GM12891 (cell line): ENCODE measurements at places on chromosomes 5 and 9.

GRCh38 chr5:153798830-153799229 lies 239.9 kb downstream of the FAM114A2 start:
- DNase-seq = no peak

DNA sequence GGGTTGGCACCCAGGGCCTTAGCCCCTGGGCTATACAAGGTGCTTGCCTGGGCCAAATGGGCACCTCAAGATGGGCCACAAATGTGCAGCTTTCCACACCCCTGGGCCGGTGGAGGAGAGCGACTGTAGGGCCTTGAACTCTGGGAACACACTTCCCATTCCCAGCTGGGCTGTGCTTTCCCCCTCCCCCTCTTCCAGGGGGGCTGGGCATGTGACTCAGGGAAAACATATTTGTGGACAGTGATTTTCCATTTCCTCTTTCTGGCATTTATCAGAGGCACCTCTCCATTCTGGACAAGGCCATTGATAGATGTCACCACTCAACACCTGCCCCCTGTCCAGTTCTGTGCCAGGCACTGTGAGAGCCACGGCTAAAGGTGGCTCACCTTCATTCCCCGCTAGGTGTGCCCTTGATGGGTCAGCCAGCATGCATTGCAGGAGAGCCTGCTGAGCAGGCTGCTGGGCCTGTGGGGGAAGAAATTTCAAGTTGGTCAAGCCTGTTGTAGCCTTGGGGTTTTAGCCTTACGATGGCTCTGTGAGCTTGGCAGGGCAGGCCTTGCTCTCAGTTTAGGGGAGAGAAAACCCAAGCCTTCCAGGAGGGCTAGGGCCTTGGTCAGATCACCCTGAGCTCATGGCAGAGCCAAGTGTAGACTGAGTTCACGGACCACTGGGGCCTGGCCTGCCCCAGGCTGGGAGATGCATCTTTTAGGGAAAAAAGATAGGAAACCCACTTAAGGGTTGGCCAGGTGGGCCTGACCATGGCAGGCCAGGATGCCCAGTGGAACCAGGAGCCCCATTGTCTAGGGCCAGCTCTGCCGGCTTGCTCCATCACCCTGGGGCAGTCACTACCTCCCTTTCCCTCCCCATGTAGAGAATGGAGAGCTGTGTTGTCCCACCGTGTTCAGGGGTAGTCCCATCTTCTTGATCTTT lies 113.9 kb downstream of the DAB2IP start:
- DNase-seq = no peak

- DNase-seq = no peak
These were observed 160.8 kb downstream of the DMRT2 start for GRCh38 chr9:1210954-1211353.

DNA sequence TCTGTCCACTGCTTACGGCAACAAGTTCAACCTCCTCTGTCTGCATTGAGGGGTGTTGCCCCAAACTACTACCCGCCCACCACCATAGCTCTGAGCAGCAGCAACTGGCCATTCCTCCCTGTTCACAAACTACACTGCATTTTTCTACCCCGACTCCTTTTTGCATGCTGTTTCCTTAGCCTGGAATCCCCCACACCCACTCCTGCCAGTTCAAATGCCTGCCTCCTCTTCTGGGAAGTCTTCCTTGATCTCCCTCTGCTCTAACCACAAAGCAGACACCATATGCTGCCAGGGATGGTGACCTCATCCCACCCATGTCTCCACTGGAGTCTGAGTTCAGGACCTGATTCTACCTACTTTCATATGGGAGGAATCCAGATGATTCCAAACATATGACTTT lies 13.3 kb downstream of the ALDH1B1 start:
- no peak for DNase-seq

GRCh38 chr5:173456751-173457171 lies 128.5 kb upstream of the STC2 start:
- no peak for DNase-seq

GRCh38 chr9:114314881-114315722 lies 7.8 kb upstream of the ORM1 start:
- no peak for DNase-seq

DNA sequence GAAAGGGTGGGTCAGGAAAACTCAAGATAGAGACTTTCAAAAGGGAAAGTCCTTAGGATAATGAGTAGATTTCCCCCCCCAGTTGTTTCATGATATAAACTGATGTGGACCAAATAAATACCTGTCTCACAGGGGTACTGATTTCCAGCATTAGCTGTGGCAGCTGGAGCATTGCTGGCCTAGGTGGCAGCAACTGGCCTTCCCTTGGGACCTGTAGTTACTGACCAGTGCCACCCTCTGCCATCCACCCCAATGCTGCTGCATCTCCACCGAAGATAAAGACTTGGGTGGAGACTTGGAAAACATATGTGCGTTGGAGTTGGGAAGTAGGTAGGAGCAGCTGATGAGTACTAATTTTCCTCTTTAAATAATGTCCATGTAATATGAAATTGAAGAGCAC lies 71.8 kb downstream of the SYK start:
- no peak for DNase-seq

GRCh38 chr5:147558826-147559225 lies 49.0 kb upstream of the DPYSL3 start:
- no peak for DNase-seq

DNA sequence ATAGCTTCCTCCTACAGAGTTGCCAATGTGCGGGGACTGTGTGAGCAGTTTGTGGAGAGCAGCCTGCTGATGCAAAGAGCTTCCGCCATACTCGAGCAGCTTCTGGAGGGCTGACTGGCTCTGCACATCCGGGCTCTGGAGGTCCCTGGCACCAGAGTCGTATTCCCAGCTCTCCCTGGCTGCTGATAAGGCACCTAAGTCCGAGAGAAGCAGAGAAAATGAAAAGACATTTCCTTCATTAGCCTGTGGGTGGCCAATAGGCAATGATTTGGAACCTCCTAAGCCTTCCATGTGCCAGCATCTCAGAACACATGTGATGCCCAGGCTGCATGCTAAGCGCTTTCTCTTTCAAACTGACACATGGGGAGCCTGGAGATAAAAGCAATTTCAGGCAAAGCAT lies 94.3 kb downstream of the TSSK1B start:
- DNase-seq = no peak

GRCh38 chr9:136122425-136123383 lies 4.0 kb upstream of the TMEM250 start:
- DNase-seq = peak; percentile 86
